ENCODE measurements at places on chromosomes 3 and 15. TPM values are rescaled to one million over a fixed set of nuclear protein-coding genes. Genes with fewer than 3 reads are reported as not detected.

- DNase-seq = no peak
These were observed 47.0 kb upstream of the GK5 start for GRCh38 chr3:142272200-142272891.

DNA sequence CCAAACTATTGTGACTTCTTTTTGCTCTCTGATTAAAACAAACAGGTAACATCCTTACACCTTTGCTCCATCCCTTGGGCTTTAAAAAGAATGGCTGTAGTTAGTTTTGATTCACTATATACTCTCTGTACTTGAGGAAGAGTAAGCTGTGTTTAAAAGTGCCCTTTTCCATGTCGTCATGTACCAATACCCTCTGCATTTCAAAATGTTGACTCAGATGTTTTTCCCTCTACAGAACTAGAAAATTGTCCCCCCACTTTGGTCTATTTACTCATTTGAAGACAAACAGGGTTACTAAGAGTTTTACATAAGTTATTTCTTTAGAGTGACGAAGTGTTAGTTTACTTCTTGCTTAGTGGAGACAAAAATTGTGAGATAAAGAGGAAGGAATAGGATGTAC is 62.7 kb downstream of the TASOR start:
- DNase-seq = no peak

DNA sequence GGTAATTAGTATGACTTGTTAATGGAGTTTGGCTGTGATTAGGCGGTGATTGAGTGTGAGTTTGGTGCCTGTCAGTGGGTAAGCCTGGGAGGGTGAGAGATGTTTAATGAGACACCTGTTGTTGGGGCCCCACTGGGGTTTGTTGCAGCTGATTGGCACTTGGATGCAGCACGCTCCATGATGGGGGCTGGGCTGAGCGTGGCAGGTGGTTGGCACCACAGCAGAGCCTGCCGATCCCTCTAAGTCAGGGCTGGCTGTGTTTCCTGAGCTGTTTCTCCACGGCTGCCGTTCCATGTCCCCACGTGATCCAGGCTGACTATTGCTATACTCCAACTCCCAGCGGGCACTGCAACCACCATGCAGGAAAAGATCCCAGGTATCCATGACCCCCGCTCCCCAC is 93.5 kb upstream of the ARRDC4 start:
- DNase-seq = no peak

DNA sequence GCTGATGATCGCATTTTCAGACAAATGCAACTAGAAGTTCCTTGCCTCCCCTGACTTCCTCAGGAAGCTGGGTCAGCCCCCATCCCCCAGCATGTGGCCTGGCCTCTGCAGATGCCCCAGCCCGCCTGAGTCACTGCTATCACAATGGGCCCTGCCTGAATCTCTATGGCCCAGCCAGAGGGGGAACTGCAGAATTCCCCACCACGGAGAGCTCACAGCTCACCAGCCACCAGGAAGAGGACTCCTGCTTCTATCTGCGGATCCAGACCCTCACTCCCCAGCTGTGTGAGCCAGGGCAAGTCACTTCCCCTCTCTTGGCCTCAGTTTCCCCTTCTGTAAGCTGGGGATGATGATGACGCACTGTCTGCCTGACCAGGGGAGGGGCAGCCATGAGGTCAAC is 6.9 kb downstream of the PLXND1 start:
- DNase-seq = no peak

- no peak for DNase-seq
These were observed 41.6 kb downstream of the ZBTB38 start for GRCh38 chr3:141409940-141410241.

DNA sequence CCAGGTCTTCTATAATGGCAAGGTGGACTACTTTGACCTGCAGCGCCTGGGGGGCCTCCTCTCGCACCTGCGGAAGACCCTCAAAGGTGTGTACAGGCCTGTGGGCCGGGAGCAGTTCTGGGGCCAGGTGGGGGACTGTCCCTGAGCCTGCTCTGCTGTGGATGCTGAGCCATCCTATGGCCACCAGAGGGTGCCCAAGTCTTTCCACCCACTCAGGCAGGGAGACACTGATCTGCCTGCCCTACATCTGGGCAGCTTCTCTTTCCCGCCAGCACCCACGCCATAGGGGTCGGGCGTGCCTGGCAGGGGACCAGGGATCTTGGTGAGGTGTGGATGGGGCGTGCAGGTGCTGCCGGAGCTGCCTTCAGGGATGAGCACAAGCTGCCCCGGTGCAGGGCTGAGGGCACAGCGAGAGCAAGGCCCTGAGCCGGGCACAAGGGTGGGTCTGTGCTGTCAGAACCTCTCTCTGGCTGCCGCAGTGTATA is 14.1 kb downstream of the RNF123 start:
- DNase-seq = peak; percentile 41

DNA sequence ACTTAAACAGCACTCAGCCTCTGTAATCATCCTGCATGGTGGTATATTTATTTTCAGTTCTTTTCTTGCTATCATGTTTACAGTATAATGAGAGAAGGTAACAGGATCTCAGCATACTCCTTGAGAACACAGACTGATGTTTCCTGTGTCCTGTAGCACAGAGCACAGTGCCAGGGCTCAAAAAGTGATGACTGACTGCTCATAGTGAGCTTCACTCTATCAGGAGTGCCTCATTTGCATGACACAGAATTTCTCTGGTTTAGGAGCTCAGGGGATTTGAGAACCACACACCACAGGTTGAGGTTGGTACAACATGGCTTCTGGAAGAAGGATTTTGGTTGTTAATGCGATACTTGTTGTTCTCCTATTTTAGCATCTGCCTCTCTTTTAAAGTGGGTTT is 68.5 kb upstream of the SLC2A2 start:
- DNase-seq = no peak

GRCh38 chr3:114841515-114841914 is 305.6 kb downstream of the ZBTB20 start:
- no peak for DNase-seq

Gene KBTBD13
- total RNA-seq = not detected

Gene GPR62
- 0.12 TPM for total RNA-seq

Gene GOLGA8G
- total RNA-seq = not detected

Gene IMPG2
- total RNA-seq = 0.82 TPM

Gene ADIPOQ
- not detected for total RNA-seq

Gene TRIM42
- not detected for total RNA-seq

Gene PLA2G4D
- total RNA-seq = not detected

All from progenitor cell of endocrine pancreas (in vitro differentiated cells).